ENCODE measurements at places on chromosomes 5 and 9. TPM values are rescaled to one million over a fixed set of nuclear protein-coding genes. Genes with fewer than 3 reads are reported as not detected.

ADAMTS13 gene
- polyA plus RNA-seq: 6.3 TPM

HAPLN1 gene
- 5.7 TPM for polyA plus RNA-seq

SGCD gene
- polyA plus RNA-seq: 5.6 TPM

NUTM2F gene
- polyA plus RNA-seq: not detected

FOXD4L6 gene
- polyA plus RNA-seq: not detected

ADAM19 gene
- 8.2 TPM for polyA plus RNA-seq

MAN2A1 gene
- 76.0 TPM for polyA plus RNA-seq

LRRC19 gene
- polyA plus RNA-seq: 15.3 TPM

GTF3C5 gene
- 64.2 TPM for polyA plus RNA-seq

GABRA1 gene
- polyA plus RNA-seq: not detected

SLC34A1 gene
- polyA plus RNA-seq: 157 TPM

KCNV2 gene
- polyA plus RNA-seq: not detected

OR1Q1 gene
- polyA plus RNA-seq: not detected

FBP2 gene
- not detected for polyA plus RNA-seq

COL5A1 gene
- polyA plus RNA-seq: 77.0 TPM

OTP gene
- polyA plus RNA-seq: not detected

CTNND2 gene
- polyA plus RNA-seq: 2.3 TPM

CDX1 gene
- 0.54 TPM for polyA plus RNA-seq

CDC42SE2 gene
- 61.1 TPM for polyA plus RNA-seq

LSM11 gene
- polyA plus RNA-seq: 8.3 TPM

DDX41 gene
- 96.6 TPM for polyA plus RNA-seq

NR2F1 gene
- polyA plus RNA-seq: 189 TPM

RETREG1 gene
- 48.9 TPM for polyA plus RNA-seq

LCN2 gene
- polyA plus RNA-seq: 0.86 TPM

TPPP gene
- 5.5 TPM for polyA plus RNA-seq

KLF9 gene
- 8.9 TPM for polyA plus RNA-seq

C5orf24 gene
- polyA plus RNA-seq: 103 TPM

GALT gene
- 62.0 TPM for polyA plus RNA-seq
